ENCODE measurements at places on chromosomes 12 and 14.

DNA sequence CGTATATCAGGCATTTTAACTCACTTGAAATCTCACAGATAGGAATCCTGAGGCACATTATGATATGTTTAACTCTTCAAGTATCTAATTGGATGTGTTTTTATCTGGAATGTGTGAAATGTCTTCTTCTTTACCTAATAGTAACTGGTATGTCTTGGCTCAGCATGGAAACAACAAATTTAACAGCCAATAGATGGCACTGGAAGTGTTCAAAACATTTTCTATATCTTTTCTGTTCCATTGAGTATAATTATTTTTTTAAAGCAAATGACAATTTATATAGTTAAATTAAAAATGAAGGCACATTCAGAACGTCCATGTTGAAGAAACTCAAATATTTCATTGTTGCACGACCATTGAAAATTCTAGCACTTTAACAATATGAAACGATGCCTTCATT lies 164.6 kb upstream of the SLC16A7 start:
- peak; percentile 40 for DNase-seq

GRCh38 chr12:84172823-84173424 lies 739.7 kb downstream of the SLC6A15 start:
- no peak for DNase-seq

DNA sequence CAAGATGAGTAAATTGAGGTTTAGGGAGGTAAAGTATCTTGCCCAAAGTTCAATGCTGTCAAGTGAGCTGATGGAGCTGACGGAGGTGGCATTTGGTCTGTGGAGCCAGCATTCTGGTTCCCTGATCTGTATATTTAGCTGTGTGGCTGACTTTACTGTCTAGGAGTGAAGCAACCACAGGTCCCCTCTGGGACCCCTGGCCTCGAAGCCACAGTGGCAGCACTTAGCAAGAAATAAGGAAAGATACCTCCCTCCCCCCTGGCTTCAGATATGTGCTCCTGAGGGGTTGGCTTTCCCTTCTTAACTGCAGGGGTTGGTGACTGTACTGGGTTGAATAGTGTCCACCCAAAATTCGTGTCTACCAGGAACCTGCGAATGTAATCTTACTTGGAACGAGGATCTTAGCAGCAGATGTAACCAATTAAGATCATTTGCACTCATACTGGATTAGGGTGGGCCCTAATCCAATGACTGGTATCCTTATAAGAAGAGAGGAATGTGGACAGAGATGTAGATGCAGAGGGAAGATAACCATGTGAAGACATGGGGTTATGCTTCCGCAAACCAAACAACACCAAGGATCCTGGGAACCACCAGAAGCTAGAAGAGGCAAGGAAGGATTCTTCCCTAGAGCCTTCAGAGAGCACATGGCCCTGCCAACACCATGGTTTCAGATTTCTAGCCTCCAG lies 2.0 kb upstream of the ACVR1B start:
- DNase-seq = peak; percentile 40

DNA sequence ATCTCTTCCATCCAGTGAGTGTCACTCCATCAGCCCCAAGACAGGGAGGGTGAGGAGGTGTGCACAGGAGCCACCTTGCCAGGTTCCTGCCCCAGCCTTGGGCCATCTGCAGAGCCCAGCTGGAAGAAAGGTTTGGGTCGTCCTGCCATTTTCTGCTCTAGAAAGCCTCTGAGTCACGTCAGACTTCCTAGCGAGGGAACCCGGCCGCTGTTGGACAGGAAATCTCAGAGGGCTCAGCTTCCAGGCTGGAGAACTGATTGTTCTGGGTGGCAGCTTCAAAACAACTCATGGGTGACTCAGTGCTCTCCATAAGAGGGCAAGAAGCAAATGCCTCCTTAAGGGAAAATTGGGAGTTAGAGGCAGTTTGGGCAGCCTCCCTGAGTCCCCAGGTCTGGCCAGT lies 16.6 kb downstream of the HIP1R start:
- DNase-seq = peak; percentile 86

DNA sequence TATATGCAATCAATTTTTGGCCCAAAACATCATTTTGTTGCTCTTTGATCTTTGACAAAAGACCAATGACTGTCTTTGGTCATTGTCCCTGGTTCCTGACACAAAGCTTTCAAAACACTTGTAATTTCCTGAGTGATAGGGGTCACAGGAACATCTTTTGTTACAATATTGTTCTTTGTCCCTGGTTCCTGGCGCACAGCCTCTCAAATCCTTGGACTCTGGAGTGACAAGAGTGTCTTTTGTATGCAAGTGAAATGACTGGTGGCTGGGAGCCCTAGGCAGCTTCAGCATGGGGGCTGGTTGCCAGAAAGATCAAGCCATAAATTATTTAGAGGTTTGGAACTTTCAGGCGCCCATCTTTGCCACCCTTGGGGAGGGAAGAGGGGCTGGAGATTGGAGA lies 53.9 kb downstream of the DNAH10 start:
- no peak for DNase-seq

- DNase-seq = peak; percentile 18
Observed at GRCh38 chr14:29724991-29725390, 202.7 kb downstream of the PRKD1 start.

GRCh38 chr12:65170209-65170881 lies 962 bp downstream of the LEMD3 start:
- peak; percentile 43 for DNase-seq

DNA sequence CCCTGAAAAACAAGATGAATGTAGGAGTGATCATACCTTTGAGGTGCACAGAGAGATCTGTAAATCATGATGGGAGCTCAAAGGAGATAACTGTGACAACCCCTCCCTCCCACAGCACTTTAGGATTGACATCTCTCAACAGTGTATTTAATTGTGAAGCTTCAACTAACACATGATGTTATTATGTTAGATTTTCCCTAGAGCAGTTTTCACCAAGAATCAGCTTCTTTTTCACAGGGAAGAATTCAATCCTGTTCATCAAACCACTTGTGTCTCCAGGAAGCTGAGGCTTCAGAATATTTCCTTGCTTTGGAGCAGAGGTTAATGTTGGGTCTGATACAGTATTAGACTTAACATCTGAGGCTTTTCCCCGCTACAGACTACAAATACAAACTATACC lies 11.8 kb downstream of the RPS6KA5 start:
- no peak for DNase-seq

GRCh38 chr12:15863984-15864383 lies 18.2 kb upstream of the STRAP start:
- DNase-seq = no peak

DNA sequence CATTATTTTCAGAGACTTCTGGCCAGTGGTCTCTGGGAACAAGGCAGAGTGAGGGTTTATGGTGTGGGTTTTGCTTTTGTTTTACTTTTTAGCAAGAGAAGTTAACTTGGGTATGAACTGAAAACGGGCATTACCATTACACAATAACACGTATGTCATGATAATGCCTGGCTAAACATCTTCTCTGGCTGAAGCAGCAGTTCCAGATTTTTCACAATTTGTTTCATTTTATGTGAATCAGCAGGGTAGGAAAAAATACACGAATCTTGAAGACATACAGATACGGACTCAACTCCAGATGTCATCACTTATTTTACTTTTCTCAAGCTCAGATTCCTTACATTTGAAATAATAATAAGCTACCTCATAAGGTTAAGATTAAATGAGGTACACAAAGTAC lies 2.5 kb upstream of the PCNX4 start:
- DNase-seq = no peak

GRCh38 chr14:34461334-34462131 lies 507 bp downstream of the SPTSSA start:
- peak; percentile 51 for DNase-seq

GRCh38 chr12:52147367-52147963 lies 44.3 kb downstream of the KRT80 start:
- DNase-seq = peak; percentile 99

- no peak for DNase-seq
Observed at GRCh38 chr12:68137335-68137830, 22.2 kb downstream of the IFNG start.

DNA sequence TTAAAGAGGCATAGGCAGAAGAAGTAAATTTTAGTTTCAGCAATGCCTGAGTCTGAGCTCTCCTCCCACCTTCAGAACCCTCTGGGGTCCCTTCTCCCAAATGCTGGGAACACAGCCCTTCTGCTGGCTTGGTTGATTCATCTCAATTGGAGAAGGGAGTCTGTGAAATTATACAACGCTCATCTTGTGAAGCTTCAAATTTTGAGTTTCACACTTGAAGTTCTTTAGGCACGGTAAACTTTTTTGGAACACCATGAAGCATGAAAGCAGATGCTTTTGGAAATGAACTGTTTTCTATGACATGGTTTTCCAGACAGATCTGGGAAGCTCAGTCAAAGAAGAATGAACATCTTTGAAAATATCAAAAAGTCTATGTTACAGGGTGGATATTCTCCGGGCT lies 69.9 kb downstream of the TBK1 start:
- DNase-seq = no peak

DNA sequence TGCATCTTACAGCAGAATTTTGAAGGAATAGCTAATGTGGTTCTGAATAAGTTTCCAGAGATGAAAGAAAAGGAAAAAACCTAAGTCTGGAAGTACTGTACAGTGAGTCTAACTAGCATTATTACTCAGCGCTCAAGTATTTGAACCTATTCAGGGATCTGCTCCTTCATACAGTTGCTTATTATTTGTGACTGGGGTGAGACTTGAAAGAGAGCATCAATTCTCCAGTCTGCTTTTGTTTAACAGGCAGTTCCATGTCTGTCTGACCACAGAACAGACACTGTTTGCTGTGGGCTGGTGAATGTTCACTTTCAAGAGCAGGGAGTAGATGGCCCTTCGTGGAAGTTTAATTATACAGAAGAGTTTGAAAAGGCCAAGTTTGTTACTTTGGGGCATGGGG lies 9.3 kb downstream of the ETV6 start:
- DNase-seq = peak; percentile 59

DNA sequence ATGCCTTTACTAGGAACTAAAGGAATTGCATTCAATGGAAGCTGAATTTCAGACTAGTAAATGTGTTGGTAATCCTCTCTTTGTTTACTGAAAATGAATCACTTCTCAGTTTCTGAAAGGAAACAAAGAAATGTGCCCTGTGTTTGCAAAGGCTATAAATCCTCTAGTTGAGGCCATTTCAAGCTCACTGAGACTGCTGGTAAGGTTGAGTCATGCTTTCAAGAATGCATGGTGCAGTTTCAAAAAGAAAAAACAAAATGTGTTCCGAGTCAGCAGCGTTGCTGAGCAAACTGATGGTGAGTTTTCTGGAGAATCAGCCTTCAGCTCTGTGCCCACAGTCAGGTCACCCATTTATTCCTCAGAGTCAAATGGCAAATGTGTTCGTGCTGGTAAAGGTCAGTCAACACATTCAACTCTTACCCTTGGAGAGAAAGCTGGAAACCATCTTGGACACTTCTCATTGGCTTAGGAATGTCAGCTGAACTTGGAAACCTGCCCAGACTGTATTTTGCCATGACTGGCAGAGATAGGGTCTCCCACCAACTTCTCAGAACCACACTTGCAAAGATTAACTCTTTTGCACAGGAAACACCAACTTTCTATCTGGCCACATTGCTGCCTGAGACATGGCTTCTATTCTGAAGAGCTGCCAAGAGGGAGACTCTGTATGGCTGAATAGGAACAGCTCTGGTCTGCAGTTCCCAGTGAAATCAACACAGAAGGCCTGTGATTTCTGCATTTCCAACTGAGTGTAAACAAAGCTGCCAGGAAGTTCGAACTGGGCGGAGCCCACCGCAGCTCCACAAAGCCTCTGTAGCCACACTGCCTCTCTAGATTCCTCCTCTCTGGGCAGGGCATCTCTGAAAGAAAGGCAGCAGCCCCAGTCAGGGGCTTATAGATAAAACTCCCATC lies 484.4 kb downstream of the ATP23 start:
- peak; percentile 93 for DNase-seq

DNA sequence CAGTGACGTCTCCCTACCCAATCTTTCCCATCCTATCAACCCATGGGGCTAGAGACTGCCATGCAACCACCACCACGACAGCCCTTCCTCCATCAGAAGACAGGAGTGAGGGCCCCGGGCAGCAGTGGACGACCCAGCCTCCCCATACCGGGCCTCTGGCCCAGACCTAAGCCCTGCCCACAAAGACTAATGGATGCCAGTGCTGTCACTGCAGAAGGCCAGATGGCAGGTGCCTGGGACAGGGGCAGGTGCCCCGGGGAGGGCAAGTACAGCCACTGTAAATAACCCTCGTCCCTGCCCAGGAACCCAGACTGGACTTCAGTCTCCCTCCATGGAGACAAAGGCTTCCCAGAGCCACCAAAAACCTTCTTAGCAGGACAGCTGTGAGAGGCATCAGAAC lies 20.3 kb upstream of the HSPB8 start:
- no peak for DNase-seq

GRCh38 chr12:92877904-92878303 lies 51.2 kb downstream of the EEA1 start:
- no peak for DNase-seq

GRCh38 chr12:83470749-83471148 lies 784.0 kb downstream of the TMTC2 start:
- DNase-seq = no peak

DNA sequence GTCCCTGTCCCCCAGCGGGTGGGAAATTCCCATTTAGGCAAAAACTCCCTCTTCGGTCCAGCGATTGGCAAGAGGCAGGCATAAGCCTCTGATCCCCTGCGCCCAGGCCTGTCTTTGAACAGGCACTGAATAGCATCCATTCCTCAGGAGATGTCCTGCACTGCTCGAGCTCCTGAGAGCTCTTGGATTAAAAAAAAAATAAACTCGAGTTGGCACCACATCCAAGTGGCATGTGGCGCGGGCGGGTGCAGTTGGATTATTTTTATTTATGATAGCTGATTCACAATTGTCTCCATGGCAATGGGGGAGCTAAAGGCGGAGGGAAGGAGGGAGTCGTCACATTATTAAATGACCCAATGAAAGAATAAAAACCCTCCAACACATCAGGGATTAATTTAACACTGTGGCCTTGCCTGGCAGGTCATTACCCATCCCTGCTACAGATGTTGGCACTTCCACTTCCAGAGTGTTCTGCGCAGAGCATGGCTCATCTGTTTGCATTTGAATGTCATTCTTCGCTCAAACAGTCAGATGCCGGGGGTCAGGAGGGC lies 207.2 kb downstream of the AACS start:
- no peak for DNase-seq

DNA sequence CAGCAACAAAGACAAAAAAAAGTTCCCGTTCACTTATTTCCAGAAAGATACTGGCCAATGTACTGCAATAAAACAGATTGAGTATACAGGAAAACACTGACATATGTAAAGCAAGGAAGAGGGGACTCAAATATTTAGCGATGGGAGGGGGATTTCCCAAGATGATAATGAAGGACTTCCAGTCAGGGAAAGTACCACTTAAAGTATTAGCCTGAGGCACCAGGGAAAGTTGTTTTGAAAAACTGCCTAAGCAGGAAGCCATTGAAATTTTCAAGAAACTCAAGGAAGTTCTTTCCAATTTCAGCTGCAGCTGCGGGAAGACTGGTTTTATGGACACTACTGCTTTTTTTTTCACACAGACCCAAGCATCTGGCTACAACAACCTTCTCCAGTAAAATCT lies 1007.4 kb upstream of the NOVA1 start:
- no peak for DNase-seq
